HFFc6 (cell line): ENCODE measurements at places on chromosomes 1 and 21.

DNA sequence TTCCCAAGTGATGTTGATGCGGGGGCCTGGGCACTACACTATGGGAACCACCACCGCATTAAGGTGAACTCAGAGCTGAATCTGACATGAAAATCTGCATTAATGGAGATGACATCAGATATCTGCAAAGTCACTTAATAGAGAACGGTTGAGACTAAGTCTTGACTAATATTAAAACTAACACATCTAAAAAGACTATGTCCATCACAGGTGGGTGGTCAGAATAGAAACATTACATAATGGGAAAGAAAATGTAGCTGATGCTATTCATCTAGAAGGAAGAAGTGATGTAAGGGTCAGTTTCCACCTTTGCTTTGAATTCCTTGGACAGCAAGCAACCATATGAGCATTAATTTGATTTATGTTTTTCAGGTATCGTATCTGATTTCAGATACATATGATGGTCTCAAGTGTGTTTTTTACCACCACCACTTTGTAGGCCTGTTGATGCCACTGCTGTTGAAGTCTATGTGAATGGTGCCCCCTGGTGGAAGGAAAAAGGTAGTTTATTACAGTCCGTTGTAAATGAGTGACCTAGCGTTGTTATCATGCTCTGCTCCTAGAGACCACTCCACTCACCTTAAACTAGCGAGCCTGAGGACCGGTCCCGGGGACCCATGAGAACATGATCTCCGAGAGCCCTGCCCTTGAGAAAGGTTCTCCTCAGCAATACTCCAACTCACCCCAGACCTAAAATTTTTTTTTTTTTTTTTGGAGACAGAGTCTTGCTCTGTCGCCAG is 73.5 kb downstream of the BACH1 start:
- peak; percentile 68 for DNase-seq

DNA sequence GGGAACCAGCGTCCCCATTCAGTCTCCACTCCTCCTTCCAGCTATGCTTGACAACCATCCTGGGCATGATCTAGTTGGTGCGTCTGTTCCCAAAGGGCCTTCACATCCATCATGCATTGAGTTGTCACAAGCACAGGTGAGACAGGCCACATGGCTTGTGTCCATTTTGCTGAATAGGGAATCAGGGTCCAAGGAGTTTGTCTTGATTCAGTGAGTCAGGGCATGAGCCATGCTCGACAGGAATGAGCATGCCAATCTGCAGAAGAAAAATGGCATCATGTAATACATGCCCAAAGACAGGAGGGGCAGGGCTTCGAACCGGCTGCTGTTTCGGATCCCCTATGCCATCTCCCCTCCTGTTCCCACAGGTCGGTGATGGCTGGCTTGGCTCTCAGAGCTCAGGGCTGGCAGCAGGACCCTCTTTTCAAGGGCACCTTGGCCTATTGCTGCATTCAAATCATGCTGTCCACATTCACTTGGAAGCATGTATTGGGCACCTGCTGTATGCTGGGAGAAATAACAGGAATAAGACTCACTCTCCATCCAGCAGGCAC is 44.5 kb downstream of the PKP1 start:
- no peak for DNase-seq

DNA sequence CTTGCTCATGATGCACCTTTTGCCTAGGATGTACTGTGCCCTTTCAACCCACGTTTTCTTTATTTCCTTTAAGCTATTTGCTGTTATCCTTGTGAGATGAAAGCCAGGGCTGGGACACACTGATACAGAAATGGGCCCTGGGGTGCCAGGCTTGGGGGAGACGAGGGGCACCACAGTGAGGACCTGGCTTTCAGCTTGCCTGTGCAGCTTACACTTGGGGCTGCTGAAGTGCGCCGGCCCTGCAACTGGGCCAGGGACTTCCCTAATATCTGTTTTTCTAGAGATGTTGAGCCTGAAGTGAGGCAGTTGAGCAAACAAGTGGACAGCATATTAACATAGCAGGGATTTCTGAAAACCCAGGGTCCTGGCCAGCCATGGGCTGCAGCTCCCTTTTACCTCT is 42.5 kb upstream of the SLC19A1 start:
- no peak for DNase-seq

DNA sequence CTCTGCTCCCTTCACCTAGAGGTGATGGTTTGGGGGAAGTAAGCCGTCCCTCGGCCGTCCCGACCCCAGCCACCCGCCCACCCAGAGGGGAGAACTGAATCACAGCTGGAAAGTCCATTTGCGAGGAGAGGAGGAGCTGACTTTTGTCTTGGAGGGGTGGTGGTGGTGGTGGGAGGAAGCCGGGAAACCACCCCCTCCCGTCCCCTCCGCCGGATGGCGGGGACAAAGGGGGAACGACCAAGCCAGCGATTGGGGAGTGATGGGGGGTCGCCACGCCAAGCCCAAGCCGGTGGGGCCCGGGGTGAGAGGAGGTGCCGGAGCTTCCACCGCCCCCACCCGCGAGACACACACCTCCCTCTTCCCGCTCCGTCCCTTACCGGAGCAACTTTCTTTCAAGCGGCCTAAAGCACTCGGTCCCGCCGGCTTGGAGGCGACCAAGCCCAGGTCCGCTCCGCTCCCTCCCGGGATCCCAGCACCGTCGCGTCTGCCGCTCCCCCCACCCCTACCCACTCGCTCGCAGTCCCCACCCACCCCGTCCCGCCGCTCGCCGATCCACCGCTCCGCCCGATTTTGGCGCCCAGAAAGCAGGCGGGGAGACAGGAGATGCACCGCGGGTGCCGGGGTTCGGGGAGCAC is 540 bp downstream of the ARHGEF2 start:
- DNase-seq = no peak

DNA sequence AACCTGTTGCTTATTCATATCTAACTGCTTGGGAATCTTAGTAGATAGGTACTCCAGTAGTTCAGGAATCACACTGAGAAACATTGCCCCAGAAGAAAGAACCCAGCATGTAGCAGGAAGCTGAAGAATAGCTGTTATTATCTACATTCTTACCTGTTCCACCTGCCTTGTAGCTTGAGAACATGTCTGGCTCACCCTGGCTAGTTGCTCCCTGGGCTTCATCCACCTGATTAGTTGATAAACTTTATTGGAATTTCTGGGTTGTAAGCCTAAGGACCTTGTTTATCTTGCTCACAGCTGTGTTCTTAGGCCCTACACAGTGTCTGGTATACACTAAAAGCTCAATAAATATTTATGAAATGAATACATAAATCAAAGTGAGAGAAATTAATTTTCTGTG is 106.3 kb upstream of the DMRTA2 start:
- no peak for DNase-seq

- DNase-seq = no peak
These were observed 42.7 kb downstream of the CENPF start for GRCh38 chr1:214645712-214646111.

DNA sequence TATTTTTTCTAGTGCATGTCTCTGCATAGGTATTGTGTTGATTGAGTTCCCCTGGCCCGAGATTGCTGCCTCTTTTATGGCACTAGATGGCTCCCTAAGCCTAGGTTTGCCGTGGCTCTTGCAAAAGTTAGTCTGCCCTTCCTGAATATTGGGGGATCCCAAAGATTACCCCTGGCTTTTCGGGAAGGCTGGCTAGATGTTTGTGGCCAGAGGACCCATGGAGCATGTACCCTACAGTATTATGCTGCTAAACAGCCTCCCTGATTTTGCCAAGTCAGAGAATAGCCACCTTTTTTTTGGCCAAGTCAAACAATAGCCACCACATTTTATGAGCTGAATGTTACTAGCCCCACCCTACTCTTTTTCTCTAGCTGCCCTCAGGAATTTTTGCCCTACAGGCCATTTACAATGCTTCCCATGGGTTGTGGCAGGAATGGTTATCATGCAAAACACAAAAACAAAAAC is 343.2 kb downstream of the OLFM3 start:
- DNase-seq = no peak

GRCh38 chr1:150765296-150765976 is at the start of gene CTSS:
TSS of gene CTSS (minus strand) at chr1:150765778. CDS start at chr1:150764763, 1,015 bp downstream.
- no peak for DNase-seq

GRCh38 chr1:21576798-21577187 is 67.6 kb downstream of the ALPL start:
- DNase-seq = no peak

DNA sequence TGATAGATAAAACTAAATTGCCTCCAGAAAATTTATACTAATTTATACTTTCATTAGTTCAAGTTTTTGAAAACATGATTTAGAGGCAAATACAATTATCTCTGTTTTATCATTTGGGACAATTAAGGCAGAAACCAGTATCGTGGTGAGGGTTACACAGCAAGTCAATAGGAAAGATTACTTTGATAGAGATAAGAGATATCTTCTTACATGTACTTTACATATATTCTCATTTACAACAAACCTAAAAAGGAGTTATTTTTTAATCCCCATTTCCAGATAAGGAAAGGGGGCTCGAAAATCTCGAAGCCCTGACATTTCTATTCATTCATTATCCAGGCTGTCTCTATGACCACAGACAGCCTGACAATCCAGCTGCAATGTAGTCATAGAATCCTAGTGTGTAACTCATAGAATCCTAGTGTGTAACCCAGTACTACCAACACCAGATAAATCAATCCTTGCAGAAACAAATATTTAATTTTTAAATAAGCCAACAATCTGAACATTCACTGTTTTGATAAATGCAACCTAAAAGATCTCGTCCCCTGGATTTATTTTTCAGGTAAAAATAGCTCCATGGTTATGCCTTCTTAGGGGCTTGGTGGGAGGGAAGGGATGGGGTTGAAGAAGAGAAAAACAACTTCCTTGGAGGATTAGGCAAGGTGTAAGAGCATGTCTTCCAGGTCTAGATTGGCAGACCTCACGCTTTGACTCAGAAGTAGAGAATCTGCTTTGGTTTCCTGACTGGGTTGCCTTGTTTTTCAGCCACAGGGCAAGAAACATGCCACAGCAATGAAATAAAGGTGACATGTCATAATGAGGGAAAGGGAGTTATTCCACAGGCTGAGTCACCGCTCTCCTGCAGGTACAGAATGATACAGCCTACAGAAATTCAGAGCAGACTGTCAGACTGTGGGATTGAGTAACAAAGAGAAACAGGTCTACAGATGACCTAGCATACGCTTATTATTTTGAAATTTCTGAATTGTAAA is 45.6 kb downstream of the IRF2BP2 start:
- peak; percentile 79 for DNase-seq

DNA sequence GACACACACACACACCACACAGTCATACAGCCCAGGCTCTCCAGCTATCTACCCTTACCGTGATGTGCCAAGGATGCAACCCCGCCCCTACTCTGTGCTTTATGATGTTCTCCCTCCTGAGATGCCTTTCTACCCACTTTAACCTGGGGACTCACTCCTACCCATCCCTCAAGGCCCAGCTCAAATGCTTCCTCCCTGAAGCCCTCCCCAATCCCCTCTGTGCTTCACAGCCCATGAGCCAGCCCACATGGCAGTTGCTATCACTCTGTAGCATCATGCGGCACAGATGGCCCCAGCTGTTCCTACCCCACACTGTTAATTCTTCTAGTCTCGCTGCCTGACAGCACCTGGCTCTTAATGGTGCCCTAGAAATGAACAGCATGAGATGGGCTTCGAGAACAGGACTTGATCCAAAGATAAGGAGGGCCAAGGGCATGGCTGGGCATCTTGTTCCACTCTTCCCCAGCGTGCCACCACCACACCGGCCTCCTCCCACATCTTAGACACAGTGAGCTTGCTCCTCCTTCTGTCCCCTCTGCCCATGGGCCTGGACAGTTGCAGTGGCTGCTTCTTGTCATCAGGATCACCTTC is 109.8 kb downstream of the GLIS1 start:
- DNase-seq = no peak

DNA sequence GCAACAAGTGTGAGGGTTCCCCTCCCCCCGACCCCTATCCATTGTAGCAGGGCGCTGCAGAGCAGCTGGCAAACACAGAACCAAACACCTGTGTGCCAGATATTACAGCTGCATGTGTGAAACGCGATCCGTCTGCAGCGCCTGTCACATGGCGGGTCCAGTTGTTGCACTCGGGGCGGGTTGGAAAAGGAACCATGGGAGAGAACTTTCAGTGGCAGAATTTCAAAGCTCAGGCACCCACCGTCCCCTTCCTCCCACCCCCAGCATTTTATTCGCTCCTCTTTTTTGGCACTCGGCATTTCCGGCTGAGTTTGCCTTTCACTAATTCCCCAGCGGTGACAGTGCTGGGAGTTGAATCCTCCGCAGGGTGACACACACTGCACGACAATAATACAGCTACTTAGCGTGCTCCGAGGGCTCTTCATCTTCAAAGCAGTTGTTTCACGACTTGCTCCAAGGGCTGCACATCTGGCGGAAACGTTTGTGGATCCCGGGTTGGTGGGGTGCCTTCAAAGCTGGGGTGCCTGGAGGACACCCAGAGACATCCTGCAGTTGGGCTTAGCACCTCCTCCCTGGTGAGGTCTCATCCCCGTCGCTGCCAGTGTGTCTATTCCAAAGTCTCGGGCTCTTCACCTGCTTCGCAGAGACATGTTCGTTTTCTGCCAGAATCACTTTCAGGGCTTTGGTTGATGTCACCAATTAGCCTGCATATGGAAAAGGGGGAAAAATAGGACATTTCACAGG is 180.7 kb downstream of the ZBTB18 start:
- DNase-seq = peak; percentile 11

- no peak for DNase-seq
These were observed 15.8 kb downstream of the NR5A2 start for GRCh38 chr1:200043336-200043668.

DNA sequence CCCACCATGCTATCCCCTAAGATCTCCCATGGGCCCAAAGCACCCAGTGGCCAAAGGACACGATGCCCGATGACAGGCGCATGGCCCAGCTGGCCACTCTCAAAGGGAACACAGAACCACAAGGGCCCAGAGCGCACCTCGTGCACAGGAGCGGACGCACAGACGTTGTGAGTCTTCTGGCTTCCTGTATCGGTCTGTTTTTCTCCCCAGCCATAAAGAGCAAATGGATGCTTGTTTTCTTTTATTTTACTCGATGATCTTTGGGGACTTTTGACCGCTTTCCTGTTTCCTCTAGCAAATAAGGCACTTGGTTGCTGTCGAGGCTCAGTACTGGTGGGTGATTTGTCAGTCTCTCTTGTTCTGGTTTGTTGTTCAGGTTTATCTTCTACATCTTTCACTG is 16.2 kb downstream of the CCSAP start:
- no peak for DNase-seq

DNA sequence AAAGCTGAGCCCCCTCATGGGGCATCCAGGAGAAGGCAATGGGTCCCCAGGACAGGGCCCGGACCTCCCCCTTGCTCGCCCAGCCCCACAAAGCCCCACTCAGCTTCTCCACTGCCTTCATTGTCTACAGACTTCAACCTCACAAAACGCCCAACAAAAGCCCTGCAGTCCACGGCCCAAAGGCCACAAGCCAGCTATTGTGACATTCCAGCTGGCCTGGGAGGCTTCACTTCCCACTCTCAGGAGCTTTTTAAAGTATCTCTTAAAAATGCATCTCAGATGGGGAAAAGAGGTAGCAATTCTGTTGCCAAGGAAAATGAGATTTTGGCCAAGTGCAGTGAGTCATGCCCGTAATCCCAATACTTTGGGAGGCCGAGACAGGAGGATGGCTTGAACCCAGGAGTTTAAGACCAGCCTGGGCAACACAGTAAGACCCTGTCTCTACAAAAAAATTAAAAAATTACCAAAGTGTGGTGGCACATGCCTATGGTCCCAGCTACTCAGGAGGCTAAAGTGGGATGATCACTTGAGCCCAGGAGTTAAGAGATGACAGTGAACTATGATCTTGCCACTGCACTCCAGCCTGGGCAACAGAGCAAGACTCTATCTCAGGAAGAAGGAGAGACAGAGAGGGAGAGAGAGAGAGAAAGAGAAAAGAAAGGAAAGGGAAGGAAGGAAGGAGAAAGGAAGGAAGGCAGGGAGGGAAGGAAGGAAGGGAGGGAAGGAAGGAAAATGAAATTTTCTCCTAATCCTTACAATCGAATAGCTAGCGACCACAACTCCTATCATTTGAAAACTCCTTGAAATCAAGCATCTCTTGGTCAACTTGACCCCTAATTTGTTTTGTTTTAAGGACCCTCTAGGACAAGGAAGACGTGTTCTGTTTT is 31.4 kb upstream of the TARDBP start:
- DNase-seq = no peak
